ENCODE measurements at places on chromosomes 4 and X. TPM values are rescaled to one million over a fixed set of nuclear protein-coding genes. Genes with fewer than 3 reads are reported as not detected.

- no peak for DNase-seq
Observed at GRCh38 chr4:5921101-5921980, 28.5 kb upstream of the CRMP1 start.

CDX4 gene
- total RNA-seq = not detected

PPM1K gene
- total RNA-seq = 38.8 TPM

ZIC3 gene
- total RNA-seq = not detected

GRCh38 chrX:65528705-65529340 is 5.8 kb downstream of the LAS1L start:
- DNase-seq = peak; percentile 83

DNA sequence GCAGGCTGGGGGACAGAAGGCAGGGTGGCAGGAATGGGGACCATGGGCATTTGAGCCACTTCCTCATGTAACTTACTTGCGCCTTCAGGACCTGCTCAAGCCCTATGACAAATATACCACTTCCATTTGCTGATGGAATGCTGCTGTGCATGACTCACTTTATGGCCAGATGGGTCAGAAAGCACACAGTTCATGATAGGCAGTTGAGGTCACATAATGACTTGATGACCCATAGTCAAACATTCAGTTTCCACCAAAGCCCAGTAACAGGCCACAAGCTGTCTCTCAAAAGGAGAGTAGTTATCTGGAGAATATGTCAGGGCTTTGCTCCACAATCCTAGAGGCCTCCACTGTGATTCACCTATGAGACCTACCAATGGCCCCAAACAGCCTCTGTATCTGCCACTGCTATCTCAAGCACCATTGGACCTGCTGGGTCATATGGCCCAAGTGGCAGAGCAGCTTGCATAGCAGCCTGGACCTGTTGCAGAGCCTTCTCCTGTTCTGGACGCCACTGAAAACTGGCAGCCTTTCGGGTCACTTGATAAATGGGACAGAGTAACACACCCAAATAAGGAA is 5.3 kb upstream of the PAPSS1 start:
- no peak for DNase-seq

DNA sequence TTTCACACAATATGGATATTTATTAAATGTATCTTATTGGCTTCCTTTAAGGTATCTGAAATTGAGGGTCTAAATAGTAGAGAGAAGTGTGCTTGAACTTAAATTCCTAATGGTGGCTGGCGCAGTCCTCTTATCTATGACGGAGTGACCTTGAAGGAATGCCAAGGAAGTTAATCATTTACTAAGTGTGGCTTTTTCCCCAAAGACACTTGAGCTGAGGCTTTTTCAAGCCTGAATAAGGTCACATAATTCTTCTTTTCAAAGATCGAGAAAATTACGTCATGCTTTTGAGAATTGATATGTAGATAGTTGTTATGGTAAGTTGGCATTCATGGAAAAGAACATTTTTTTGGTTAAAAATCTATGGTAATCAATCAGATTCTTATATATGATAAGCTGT is 11.7 kb upstream of the PRPS2 start:
- DNase-seq = no peak

DNA sequence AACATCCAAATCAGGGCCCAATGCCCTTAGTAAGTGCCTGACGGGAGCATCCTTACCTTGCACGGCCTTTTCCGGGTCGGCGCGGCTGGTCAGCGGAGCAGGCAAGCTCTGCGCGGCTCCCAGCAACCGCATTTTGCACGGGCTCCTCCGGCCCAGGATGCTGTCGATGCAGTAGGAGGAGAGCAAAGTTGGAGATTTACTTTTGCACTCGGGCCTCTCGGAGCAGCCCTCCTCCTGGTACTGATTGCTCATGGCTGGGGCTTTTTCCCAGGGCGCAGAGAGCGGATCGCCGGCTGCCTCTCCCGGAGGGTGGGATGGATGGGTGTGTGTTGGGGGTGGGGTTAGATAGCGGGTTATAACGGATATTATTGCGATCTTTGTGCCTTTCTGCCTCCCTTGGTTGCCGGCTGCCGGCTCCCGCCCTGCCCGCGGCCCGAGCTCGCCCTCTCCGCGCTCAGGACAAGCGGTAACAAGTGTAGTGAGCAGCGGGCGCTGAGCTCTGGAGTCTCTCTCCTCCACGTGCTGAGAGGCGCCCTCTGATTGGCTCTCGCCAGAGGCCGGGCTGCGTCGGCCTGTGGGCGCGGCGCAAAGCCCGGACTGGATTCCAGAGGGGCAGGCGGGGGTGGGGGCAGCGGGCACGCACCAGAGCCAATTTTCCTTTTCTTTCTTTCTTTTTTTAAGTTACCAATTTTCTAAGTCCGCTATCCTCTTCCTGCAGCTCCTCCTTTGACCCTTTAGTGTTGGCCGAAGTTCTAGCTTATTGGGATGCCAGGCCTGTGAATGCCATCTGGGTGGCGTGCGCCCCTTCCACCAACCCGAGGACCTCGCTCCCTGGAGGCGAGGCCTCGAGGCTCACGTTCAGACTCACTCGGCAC is at the start of gene ARX:
Gene ARX, minus strand, starts transcription at position 480 of the 875 bp plus-strand sequence. Its CDS starts 228 bp downstream, at position 252.
- peak; percentile 69 for DNase-seq

- DNase-seq = no peak
Observed at GRCh38 chr4:40300371-40301162, 34.6 kb upstream of the CHRNA9 start.

GRCh38 chr4:21801661-21802385 is 146.7 kb downstream of the KCNIP4 start:
- DNase-seq = no peak

GLOD5 gene
- total RNA-seq = not detected

GRCh38 chrX:39815631-39816030 is 282.1 kb downstream of the BCOR start:
- peak; percentile 56 for DNase-seq

DNA sequence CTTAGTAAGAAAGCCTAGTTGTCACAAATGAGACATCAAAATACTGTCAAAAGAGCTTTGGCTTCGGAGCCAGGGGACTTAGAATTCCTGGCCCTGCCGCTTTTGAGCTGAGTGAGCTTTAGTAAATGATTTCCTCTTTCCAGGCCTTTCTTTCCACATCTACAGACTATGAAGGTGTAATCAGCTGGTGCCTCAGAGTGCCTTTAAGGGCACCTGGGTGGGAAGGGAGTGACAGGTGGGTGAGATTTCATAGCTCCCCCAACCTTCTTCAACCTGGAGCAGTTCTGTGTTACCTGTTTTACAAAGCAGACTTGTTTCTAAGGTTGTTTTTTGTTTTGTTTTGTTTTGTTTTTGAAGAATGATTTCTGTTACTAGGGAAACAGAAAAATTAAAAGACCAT is 154.7 kb upstream of the BOD1L1 start:
- no peak for DNase-seq

STK26 gene
- total RNA-seq = 66.0 TPM

- DNase-seq = no peak
Observed at GRCh38 chr4:184388106-184388505, 86.2 kb downstream of the IRF2 start.

F8A1 gene
- 25.0 TPM for total RNA-seq

DNA sequence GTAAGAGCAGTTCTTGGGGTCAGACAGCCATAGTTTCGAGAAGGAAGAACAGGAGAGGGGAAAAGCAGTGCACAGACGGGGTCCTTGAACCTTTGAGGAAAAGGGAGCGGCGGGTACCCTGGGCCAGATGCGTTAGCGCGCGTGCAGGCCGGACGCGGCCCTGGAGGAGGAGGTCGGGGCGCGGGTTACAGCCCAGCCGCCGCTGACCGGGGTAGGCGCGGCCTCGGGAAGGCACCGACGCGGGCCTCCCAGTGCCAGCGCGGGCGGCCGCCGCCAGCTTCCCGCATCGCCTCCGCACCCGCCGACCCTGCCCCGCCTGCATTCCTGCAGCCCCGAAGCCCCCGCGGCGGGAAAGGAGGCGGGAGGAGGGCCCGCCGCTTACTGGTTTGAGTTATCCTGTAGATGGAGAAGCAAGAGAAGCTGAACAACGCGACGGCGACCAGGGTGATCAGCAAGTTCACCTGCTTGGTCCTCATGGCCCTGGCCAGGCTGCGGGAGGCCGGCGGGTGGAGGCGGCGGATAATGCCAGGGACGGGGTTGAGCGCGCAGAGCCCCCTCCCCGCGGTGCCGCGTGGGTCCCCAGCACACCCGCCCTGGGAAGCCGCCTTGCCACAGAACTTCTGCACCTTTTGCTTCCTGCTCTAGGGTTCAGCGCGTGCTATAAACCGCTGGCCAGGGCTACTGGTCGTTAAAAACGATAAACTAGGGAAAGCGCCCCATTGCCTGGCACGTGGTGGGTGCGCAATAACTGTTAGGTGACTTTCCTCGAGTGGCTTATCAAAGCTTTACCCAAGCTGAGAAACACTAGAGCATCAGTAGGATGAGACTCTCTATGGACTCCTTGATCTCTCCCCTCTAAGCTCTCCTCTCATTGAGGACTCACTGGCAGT is at the start of gene MGAT4D:
Gene MGAT4D, minus strand, starts transcription at position 547 of the 890 bp plus-strand sequence. Its CDS starts 71 bp downstream, at position 476.
- DNase-seq = no peak

HSFX4 gene
- total RNA-seq = not detected

DNA sequence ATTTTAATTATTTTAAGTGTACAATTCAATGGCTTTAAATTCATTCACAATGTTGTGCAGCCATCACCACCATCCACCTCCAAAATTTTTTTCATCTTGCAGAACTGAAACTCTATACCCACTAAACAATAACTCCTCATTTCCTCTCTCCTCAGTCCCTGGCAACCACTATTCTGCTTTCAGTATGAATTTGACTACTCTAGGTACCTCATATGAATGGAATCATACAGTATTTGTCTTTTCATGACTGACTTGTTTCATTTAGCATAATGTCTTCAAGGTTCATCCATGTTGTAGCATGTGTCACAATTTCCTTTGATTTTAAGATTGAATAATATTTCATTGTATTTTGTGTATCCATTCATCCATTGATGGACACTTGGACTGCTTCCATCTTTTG is 46.9 kb downstream of the KIF4A start:
- peak; percentile 58 for DNase-seq

KLB gene
- total RNA-seq = not detected

DNA sequence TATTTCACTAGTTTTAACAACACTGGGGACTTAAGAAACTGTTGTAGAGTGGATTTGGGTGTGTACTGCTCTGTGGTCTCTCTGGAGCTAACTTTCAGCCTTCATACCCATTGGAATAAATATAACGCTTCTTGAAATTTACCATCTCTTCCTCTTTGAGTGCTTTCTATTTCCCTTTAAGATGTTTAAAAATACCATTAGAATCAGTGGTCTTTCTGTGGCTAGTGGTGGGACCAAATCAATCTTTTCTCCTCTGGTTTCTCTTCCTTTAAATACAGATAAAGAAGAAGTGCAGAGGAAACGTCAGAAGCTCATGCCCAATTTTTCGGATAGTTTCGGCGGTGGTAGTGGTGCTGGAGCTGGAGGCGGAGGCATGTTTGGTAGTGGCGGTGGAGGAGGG is 92.0 kb downstream of the NFKB1 start:
- no peak for DNase-seq

ITM2A gene
- total RNA-seq = 113 TPM

- no peak for DNase-seq
Observed at GRCh38 chr4:126306152-126306869, 991.6 kb downstream of the FAT4 start.

GRCh38 chr4:184165291-184165690 is 52.4 kb downstream of the ENPP6 start:
- no peak for DNase-seq

GRCh38 chr4:85420831-85421230 is 54.1 kb upstream of the ARHGAP24 start:
- DNase-seq = no peak

MAGEE1 gene
- total RNA-seq = 2.0 TPM

GDPD2 gene
- total RNA-seq = 0.19 TPM

GAGE12J gene
- total RNA-seq = not detected

DNA sequence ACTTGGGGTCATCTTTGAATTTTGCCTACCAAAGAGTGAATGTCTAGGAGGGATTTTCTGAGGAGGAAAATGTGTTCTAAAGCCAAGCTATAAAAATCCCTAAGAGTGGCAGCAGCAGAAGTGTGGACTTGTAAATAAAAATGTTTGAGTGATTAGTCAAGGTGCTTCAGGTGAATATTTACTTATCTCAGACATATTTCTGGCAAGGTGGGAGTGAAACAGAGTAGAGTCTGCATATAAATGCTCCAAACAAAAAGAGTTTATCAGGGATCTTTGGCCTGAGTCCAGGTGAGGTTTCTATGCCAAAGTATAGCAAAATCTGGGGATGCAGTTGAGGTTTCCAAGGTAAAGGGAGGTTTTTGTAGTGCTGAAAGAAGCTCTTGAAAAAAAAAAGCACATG is 19.7 kb downstream of the CYSLTR1 start:
- DNase-seq = no peak

DNA sequence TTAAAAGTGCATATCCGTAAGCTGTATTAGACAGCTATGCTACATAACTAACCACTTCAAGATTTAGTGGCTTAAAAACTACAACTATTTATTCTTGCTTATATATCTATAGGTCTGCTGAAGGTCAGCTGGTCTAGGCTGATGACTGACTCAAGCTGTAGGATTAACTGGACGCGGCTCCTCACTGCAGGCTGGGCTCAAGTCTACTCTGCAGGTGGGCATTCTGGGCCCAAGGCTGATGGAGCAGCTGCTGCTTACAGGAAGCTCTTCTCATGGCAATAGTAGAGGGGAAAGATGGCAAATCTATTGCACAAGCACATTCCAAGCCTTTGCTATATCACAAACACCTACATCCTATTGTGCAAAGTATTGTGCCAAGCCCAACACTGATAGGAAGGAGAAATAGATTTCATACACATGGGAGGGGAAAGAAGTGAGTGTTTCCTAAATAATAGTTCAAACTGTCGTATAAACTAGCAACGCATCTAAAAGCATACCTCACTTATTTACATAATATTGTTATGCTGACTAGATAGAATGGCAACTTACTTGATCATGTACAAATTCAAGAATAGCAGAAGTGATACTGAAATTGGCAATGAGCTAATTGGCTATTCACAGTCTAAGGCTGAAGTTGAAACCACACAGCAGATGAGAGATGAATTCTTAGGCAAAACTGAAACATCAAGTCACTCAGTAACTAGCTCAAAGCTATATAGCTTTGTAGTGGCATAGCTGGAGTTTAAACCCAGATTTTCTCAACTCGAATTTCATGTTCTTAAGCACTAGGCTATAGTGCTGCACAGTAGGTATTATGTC is 263.8 kb downstream of the NKX6-1 start:
- DNase-seq = no peak

DNA sequence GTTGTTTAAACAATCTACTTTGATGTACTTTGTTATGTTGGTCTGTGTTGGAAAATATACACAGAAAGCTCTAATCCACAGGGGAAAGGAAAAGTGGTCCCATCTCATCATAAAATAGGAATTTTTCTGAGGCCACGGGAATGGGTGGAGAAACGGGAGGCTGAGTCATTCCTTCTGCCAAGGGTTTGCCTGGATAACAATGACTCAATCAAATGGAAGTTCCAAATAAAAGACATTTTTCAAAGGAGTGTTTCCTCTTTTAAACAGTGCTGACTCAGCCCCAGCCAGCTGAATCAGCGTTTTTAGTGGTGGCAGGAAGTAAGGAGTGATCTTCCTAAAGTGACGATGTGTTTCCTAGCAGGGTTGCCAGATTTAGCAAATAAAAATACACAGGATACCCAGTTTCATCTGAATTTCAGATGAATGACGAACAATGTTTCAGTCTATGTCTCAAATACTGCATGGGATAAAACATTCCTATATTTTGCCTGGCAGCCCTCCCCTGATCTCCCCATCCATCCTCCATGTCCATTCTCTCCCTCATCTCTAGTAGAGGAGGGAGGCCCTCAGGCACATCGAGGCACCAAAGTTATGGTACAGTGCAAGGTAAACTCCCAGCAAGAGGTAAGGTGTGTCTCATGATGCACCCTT is 345.4 kb upstream of the GATB start:
- DNase-seq = peak; percentile 61

- DNase-seq = no peak
Observed at GRCh38 chrX:41522081-41522480, 74.9 kb downstream of the NYX start.

ABCG2 gene
- 0.56 TPM for total RNA-seq
